Caudate nucleus (tissue), 63 donors: ENCODE measurements at places on chromosomes 6 and 20.

DNA sequence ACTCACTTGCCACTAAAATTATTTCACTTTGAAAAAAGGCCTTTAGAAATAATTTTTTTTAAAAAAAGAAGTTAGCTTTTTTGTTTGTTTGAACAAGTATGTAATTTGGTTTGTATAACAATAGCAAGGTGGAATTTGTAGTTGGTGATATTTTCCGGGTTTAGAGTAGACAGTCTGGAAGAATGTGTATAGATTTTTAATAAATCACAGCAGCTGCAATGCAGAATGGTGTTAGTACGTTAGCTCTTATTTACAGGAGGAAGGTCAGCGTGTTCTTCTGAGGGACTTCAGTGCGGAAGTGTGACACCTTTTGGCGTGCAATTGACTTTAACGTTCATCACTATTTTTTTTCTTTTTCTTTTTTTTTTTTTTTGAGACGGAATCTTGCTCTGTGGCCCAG lies 115.4 kb downstream of the PLEKHG1 start:
- DNase-seq = no peak

DNA sequence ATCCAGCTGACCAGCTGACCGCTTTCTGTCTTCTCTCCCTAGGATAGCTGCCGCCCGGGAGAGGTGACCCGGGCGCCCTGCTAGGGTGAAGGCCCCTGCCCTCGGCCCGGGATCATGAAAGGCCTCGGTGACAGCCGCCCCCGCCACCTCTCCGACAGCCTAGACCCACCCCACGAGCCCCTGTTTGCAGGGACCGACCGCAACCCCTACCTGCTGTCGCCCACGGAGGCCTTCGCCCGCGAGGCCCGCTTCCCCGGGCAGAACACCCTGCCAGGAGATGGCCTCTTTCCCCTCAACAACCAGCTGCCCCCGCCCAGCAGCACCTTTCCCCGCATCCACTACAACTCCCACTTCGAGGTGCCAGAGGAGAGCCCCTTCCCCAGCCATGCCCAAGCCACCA lies 109.7 kb upstream of the MYL9 start:
- DNase-seq = no peak

DNA sequence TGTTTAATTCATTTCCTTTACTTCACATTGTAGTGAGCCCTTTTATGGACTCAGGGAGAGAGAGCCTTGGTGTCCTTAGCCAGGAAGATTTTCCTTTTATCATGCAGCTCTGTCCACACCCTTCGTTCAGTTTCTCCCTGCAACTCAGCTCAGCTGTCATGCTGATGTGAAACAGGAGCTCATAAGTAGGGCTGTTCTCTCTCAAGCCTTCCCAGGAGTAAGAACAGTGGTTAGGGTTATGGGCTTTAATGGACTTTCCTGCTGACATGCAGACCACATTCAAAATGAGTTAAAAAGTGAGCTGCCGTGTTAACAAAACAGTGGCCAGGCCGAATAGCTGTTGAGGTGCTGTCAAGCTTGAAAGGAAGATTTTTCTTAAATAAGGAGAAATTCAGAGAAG lies 104.1 kb downstream of the BCKDHB start:
- no peak for DNase-seq

DNA sequence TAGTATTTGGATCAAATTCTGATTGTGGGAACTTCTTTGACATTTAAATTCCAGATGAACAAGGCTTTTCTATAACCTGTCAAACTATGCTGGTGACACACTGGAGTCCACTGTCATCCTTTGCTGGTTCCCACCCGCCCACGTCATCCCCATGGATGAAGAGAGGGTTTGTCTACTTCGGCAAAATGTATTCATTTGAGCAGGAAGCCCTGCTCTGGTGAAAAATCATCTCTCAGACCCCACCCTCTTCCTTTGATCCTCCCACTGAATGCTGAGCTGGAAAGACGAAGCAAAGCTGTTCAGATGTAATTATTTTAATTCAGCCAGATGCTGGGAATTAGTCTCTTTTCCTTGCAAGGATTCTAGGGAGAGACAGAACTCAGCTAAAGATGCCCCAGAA lies 50.5 kb downstream of the CPNE5 start:
- no peak for DNase-seq

GRCh38 chr20:33689493-33689892 lies 3.3 kb upstream of the E2F1 start:
- DNase-seq = no peak

GRCh38 chr20:64077094-64077493 lies 2.2 kb downstream of the RGS19 start:
- no peak for DNase-seq

- no peak for DNase-seq
These were observed 34.1 kb upstream of the SLC35D3 start for GRCh38 chr6:136887953-136888352.

- no peak for DNase-seq
These were observed 177.3 kb downstream of the CDKAL1 start for GRCh38 chr6:20711518-20711917.

DNA sequence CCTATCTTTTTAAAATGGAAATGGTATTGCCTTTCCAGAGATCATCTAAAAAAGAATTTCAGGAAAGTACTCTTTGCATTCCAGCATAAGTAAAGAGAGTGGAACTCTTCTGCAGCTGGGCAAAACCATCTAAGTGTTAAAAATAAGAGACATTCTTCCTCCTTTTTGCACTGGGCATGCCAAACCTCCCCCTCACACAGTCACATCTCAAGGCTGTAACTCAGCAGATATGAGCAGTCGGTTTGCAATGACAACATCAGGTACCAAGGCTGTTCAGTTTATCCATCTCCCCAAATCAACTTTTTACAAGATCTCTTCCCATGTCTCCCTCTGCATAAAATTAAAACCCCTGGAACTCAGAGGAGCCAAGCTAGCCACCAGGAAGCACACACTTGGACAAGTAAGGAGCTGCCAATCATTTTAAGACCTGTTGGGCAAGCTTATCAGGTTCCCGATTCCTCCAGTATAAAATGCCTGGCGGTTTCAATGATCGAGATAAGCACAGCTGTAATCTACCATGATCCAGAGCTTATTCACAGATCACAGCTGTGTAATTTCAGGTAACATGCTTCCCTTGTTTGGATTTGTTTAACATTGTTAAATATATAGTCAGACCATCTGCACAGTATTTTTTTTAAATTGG lies 23.2 kb downstream of the ID4 start:
- DNase-seq = no peak

DNA sequence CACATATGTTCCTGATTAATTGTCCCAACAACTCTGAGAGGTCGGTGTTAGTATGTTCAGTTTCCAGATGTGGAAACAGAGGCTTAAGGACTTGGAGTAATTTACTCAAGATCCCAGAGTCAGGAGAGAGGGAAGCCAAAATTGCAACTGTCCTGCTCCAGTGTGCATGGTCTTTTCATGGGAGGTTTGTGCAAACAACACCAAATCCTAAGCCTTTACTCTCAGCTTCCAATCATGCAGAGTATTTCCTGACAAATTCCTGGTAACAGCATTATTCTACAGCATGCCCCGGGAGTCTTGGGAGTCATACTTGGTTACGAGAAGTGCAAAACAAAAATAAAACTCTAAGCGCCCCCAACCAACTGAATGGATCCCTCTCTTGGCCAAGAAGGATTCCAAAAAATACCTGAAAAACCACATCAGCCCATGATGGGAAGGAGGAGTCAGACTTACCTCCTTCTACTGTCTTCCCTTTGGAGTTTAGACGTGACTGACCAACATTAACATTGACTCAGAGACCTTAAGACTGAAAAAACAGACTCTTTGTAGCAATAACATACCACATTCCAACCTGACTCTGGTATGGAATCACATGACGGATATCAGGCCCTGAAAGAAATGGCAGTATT lies 30.8 kb upstream of the PPP1R3G start:
- no peak for DNase-seq

DNA sequence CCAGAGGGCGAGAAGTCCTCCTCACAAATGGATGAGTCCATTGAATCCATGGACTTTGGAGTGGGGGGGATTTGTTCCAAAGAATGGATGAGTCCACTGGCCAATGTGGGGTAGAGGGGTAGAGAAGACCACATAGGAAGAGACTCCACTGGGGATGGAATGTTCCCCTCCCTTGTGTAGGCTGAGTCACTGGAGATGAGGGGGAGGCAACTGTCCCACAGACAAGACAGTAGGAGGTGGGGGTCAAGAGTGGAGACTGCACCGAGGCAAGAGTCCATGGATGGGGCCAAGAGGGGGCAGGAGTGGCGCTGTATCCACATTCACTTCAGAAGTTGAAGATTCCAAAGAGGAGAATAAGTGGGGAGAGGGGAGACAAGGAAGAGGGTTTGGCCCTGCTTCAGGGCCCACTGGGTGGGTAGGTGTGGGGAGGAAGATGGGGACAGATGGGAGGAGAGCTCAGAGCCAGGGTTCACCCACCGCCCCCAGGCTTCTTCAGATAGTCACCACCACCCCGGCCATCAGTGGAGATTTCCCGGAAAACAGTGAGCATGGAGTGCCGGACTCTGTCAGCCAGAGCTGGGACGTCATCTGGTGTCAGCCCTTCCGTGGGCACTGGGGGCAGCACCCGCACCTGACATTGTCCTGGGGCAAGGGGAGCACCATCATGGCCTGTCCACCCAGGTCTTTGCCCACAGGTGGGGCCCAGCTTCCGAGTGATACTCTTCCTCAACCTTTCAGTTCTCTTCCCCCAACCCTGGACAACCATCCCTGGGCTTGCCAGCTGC lies 4.6 kb downstream of the EGFL8 start:
- DNase-seq = no peak

GRCh38 chr6:128135325-128135724 lies 234.5 kb upstream of the THEMIS start:
- DNase-seq = no peak

DNA sequence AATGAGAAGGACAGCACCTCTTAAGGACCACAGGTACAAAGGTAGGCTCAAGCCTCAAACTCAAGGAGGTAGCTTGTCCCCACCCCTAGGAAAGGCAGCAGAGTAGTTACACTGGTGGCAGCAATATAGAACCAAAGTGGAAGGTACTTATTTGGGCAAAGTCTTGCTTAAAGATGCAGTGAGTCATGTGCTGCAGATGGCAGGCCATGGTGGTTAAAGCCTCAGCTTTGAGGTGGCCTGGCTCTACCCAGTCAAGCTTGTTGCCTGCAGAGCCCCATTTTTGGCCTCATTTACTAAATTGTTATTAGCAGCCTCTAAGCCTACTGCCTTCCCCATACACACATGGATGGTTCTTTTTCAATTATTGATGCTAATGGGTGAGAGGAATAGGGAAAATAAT lies 146.0 kb downstream of the ELOVL4 start:
- DNase-seq = no peak

DNA sequence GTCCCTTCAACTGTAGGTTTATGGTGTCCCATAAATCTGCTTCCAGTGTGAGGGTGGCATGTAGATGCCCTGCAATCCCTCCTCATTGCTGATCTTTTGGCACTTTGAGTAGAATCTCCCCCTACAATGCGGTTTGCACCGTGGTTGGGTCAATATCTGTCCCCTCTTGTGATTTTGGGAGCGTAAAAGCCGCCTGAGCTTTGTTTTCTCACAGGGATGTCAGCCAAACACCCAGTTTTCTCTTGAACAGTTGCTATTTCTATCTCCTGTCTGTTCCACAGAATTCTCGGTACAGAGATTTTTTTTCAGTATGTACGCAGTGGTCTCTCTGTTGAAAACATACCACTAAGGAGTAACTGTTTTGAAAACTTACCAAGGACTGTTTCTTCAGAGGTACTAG lies 21.8 kb downstream of the CDS2 start:
- no peak for DNase-seq

DNA sequence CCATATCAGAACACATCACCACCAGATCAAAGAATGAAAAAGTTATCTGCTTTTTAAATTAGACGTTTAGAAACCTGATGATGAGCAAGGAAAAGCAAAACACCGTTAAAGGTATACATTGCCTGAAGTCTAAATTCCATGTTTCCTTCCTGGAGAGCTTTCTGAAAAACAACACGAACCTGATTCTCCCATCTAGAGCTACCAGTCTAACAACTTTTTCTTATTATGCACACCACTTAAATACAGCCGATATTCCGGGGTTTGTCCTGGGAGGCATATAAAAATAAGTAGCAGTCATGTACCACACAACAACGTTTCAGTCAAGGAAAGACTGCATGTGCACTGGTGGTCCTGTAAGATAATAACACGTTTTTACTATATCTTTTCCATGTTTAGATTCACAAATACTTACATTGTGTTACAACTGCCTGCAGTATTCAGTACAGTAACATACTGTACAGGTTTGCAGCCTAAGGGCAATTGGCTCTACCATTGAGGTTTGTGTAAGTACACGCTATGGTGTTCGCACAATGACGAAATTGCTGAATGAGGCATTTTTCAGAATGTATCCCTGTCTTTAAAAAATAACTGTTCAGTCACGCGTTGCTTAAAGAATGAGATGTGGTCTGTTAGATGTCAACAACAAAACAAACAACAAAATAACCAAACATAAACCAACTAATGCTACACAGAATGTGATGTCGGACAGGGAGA lies 19.1 kb upstream of the LYRM2 start:
- DNase-seq = no peak

DNA sequence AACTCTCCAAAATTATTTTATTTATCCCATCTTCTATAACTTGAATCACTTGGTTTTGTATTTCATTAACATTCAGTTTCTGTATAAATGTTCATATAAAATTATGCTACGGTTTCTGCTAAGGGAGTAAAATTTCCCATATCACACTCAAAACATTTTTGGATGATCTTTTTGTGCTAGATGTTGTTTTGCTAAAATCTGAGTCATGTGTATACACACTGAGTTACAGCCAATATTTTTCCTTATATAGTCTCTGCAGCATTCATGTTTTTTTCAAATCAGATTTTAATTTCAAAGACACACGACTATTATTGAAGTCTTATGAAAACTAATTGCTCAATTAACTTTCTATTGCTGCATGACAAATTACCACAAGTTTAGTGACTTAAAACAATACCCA lies 54.3 kb upstream of the SLC2A12 start:
- no peak for DNase-seq

- DNase-seq = no peak
These were observed 891.7 kb downstream of the C6orf118 start for GRCh38 chr6:164417537-164418261.

DNA sequence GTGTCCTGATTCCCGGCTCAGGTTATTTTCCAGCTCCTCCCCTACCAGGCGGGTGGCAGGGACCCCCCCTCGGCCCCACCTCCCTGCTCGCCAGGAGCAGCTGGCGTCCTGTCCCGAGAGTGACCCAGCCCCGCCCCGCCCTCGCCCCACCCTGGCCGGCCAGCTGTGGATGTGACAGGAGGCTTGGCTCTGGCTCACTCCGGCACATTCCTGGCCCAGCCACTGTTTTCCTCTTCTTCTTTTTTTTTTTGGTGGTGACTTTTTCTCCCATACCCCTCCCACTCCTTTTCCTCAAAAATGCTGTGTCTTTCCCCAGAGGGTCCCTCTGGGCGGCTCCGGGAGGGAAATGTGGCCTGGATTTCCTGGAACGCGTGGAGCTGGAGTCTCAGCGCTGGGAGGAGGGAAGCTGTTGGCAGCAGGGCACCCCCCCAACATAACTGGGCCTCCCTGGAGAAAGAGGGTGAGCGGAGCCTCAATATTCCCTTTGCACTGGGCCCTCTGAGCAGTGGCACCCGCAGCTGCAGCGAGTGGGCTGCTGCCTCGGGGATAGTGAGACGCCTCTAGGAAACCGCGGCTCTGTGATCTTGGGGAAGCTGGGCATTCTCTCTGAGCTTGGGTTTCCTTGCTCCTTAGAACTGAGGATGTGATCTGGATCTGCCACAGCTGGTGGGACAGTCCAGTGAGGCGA lies 28.3 kb upstream of the CSNK2A1 start:
- no peak for DNase-seq
